ENCODE measurements at places on chromosomes 11 and 22.

GRCh38 chr22:19916006-19916405 is 25.6 kb upstream of the COMT start:
- no peak for DNase-seq

- no peak for DNase-seq
These were observed 24.5 kb upstream of the TNRC6B start for GRCh38 chr22:40153192-40153591.

- no peak for DNase-seq
These were observed 6.4 kb upstream of the PKNOX2 start for GRCh38 chr11:125157953-125158680.

GRCh38 chr11:134513585-134514120 is 101.6 kb upstream of the B3GAT1 start:
- DNase-seq: no peak

- no peak for DNase-seq
These were observed 30.4 kb downstream of the TPBGL start for GRCh38 chr11:75270896-75271418.

All from stimulated activated naive CD8-positive, alpha-beta T cell treated with anti-CD3 and anti-CD28 coated beads, Interleukin-15, Interleukin-2, amounts not matched to agents 100 U/mL and 50 U/mL, for 24 hours (primary cell).